ENCODE measurements at places on chromosomes 5 and 9. TPM values are rescaled to one million over a fixed set of nuclear protein-coding genes. Genes with fewer than 3 reads are reported as not detected.
A peak's percentile ranks its signal among the peaks of the same experiment; 100 is the strongest.

DNA sequence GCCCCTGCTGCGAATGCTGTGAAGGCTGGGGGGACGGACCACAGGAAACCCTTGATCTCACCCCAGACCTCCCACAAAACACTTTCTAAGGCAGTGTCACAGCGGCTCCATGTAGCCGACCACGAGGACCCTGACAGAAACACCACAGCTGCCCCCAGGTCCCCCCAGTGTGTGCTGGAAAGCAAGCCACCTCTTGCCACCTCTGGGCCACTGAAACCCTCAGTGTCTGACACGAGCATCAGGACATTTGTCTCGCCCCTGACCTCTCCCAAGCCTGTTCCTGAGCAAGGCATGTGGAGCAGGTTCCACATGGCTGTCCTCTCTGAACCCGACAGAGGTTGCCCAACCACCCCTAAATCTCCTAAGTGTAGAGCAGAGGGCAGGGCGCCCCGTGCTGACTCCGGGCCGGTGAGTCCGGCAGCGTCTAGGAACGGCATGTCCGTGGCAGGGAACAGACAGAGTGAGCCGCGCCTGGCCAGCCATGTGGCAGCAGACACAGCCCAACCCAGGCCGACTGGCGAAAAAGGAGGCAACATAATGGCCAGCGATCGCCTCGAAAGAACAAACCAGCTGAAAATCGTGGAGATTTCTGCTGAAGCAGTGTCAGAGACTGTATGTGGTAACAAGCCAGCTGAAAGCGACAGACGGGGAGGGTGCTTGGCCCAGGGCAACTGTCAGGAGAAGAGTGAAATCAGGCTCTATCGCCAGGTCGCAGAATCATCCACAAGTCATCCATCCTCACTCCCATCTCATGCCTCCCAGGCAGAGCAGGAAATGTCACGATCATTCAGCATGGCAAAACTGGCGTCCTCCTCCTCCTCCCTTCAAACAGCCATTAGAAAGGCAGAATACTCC is 84.7 kb downstream of the GOLPH3 start:
- DNase-seq: no peak

- no peak for DNase-seq
Observed at GRCh38 chr5:179203248-179203647, 142.0 kb downstream of the ADAMTS2 start.

- no peak for DNase-seq
Observed at GRCh38 chr5:71892641-71893365, 173.7 kb downstream of the CARTPT start.

DNA sequence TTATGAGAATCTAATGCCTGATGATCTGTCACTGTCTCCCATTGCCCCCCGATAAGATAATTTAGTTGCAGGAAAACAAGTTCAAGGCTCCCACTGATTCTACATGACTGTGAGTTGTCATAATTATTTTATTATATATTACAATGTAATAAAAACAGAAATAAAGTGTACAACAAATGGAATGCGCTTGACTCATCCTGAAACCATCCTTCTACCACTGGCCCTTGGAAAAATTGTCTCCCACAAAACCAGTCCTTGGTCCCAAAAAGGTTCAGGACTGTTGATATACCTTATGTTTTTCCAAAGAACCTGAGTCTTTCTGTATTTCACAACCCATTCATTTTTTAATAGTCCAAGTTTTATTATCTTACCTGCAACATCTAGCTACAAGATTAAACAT is 403.5 kb downstream of the TAF11L14 start:
- no peak for DNase-seq

DNA sequence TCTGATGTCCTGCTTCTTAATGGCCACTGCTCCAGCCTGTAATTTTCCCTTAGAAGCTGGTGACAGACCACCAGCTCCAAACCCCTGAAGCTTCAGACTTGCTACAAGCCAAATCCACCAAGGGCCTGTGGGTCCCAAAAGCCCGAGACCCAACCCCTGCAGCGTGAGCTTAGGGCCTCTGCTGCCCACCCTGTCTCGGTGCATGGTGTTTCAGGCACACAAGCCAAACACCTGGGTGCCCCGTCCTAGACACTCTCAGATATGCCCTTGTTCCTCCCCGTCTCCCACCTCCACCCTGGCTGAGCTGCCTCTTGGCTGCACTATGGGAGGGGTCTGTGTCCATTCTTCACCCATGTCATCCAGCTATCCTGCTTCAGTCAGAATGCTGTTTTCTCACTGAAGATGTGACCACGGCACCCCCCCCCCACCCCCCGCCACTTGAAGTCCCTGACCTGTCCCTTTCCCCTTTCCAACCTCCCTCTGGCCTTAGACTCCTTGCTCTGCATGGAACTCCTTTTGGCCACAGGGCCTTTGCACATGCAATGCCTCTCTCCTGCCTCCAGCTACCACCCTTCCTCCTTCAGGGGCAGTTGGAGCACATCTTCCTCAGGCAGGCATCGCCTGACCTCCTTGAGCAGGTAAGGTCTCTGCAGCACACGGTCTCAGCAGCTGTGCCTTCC is 55.8 kb downstream of the ZNF354C start:
- no peak for DNase-seq

- no peak for DNase-seq
Observed at GRCh38 chr5:111266491-111266890, 42.3 kb downstream of the CAMK4 start.

- no peak for DNase-seq
Observed at GRCh38 chr5:163544836-163545235, 39.4 kb downstream of the MAT2B start.

GRCh38 chr5:77590347-77590746 is 48.2 kb downstream of the OTP start:
- DNase-seq: no peak

DNA sequence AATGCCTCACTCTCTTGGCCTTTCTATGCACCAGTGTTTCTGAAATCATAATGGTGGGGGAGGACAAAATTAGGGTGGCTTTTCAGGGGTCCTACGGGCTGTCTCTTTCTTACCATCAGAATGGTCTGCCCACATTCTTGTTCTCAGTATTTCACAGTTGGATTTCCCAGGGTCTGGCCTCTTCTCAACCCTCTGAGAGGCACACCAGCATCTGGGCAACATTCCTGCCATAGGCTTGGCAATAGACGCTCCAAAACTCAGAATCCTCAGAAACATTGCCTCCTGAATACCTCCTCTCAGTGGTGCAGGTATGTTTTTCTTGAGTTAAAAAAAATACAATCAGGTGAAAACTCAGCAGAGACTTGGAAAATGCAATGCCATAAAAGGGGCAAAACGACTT is 358.3 kb downstream of the NTRK2 start:
- DNase-seq: no peak

- DNase-seq: no peak
Observed at GRCh38 chr9:1890816-1891215, 124.3 kb upstream of the SMARCA2 start.

DNA sequence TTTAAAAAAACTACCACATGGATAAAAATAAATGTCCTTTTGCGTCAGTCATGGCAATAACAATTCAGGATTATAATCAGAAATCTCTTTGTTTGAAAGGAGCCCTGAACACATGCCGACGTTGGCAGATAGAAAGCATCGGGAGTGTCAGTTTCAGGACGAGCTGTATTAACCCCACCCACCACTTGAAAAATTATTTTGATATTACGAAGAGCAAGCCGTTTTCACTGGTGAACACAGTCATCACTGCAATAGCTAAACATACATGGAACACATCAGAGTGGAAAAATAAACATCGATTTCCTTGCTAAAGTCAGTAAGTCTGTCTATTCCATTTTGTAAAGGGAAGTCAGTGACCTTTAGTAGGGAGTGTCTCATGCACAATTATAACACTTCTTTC is 266.4 kb upstream of the FBXL7 start:
- DNase-seq: no peak

GRCh38 chr9:110217656-110218099 is 9.7 kb upstream of the C9orf152 start:
- DNase-seq: peak; percentile 31

- DNase-seq: no peak
Observed at GRCh38 chr9:115596746-115597080, 478.8 kb upstream of the TNC start.

DNA sequence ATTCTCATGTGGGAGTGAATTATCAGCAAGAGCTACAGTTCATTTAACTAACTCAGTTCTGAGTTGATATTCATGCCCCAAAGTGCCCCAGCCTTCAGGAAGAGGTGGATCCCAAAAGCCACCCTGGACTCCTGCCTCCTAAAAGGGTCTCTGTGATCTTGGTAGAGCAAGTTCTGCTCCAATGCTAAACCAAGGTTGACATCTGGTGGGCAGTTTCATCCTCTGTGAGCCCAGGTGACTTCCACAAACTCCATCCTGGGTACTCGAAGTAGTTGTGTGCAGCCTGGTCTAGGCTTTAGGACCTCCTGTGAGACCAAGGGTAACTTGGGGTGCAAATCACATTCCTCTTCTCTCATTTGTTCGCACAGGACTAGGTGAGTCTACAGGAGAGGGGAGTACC is 816.8 kb downstream of the MTRR start:
- DNase-seq: no peak

DNA sequence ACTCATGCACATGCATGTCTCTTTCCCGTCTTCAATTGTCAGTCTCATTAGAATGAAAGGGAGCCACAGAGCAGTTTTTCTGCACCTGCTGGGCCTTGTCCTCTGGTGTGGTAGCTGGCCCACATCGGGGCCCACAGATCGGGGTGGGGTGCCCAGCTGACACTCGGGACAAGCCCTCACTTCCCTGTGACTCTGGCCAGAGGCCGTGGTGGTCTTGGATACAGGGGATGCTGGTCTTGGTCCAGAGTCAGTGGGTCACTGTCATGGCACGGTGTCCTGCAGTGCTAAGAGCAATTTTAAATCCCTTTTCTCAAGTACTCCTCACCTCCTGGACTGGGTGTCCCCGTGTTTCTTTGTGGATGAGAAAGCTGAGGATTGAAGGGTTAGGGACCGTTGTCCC is 193.2 kb downstream of the CACNA1B start:
- no peak for DNase-seq

DNA sequence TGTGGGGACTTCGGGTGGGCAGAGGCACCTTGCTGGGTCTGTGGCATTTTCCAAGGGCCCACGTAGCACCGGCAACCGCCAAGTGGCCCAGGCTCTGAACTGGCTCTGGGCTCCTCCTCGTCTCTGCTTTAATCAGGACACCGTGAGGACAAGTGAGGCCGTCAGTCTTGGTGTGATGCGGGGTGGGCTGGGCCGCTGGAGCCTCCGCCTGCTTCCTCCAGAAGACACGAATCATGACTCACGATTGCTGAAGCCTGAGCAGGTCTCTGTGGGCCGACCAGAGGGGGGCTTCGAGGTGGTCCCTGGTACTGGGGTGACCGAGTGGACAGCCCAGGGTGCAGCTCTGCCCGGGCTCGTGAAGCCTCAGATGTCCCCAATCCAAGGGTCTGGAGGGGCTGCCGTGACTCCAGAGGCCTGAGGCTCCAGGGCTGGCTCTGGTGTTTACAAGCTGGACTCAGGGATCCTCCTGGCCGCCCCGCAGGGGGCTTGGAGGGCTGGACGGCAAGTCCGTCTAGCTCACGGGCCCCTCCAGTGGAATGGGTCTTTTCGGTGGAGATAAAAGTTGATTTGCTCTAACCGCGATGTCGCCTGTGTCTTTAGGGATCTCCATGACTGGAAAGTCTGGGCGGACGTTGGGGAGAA is 5.8 kb downstream of the DPP7 start:
- no peak for DNase-seq

- DNase-seq: no peak
Observed at GRCh38 chr5:59123595-59124561, 541.0 kb downstream of the RAB3C start.

DNA sequence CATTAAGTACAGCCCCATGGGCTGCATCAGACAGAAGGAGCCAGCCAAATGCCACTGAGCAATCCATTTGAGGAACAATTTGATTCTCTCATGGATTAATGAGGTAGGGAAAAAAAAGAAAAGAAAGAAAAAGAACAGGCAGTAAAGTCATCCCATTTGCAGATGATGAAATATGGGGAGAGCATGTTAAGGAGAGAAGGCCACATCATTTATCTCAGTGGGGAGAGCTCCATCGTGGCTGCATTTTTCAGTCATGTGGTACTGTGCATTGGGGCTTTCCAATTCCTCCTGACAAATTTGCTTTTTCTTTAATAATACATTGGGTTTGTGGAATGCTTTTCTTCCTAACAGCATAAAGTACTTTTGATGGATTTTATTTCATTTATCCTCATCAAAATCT is 375.2 kb upstream of the TLE4 start:
- no peak for DNase-seq

DNA sequence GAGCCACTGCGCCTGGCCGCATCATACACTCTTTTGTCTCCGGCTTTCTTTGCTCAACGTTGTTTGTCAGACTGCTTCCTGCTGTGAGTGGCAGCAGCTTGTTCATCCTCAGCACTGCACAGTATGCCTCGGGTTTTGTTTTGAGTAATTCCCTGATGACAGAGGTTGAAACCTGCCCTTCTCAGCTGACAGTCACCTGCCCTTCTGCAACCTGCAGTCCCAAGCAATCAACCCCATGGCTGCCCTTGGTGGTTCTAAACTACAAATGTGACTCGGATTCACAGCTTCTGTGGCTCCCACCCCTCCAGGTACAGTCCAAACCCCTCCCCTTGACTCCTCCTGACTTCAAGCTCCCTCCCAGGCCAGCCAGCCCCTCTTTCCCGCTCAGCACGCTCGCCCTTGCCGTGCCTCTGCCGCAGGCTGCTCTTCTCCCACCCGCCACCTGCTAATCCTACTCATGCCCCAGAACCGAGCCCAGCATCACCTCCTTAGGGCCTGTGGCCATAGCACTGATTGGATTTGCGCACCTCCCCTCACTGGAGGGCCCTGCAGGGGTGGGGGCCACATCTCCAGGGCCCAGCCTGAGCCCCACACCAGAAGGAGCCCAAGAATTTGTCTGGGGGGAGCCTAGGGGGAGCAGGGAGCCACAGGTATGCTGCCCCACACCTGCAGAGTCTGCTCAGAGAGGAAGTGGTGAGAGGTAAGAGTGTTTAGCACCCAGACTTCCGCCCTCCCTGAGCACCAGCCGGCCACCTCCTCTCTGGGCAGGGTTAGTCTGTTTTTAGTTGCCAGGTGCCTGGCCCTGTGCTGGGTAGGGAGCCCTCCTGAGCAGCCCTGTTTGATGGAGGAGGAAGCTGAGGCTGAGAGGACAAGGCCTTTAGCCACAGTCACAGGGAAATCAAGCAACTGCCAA is 10.1 kb downstream of the EEIG1 start:
- DNase-seq: no peak

GRCh38 chr9:70421272-70422180 is 7.1 kb upstream of the KLF9 start:
- no peak for DNase-seq

- no peak for DNase-seq
Observed at GRCh38 chr9:133112663-133113026, 8.4 kb downstream of the RALGDS start.

The PRELID2 gene
- total RNA-seq: 8.3 TPM

The GPBP1 gene
- total RNA-seq: 41.8 TPM

The EIF4E1B gene
- not detected for total RNA-seq

The ARID3C gene
- total RNA-seq: not detected

The WDR38 gene
- not detected for total RNA-seq

The OR1L6 gene
- not detected for total RNA-seq

The PPP1R2B gene
- total RNA-seq: not detected

The DAB2IP gene
- 31.7 TPM for total RNA-seq

The ENTPD2 gene
- total RNA-seq: not detected

The NTRK2 gene
- 0.35 TPM for total RNA-seq

The RANBP17 gene
- total RNA-seq: 12.9 TPM

The CDK7 gene
- 39.1 TPM for total RNA-seq

The AFAP1L1 gene
- total RNA-seq: 274 TPM

The NIM1K gene
- total RNA-seq: 0.05 TPM
